ENCODE measurements at places on chromosomes 7 and 10.
A peak's percentile ranks its signal among the peaks of the same experiment; 100 is the strongest.

DNA sequence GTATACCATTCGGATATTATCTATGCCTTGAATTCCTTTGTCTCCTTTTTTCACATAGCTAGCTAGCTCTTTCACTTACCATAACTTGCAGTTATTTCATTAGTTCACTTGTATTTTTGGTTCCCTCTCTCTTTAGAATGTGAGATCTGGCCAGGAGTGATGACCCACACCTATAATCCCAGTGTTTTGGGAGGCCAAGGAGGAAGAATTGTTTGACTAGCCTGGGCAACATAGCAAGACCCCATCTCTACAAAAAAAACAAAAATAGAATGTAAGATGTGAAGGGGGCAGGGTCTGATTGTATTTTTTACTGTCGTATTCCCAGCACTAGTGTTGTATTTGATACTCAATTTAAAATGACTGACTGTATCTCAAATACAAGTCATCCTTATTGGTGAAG, 19.6 kb downstream of the NFE2L3 start:
- no peak for DNase-seq

GRCh38 chr7:28128608-28129007, 52.0 kb downstream of the JAZF1 start:
- DNase-seq: no peak

- DNase-seq: no peak
Measured at GRCh38 chr7:155189590-155189989, 108.1 kb upstream of the INSIG1 start.

- DNase-seq: no peak
Measured at GRCh38 chr7:44144968-44145478, 3.9 kb upstream of the MYL7 start.

GRCh38 chr7:98826811-98827231, 43.0 kb downstream of the TMEM130 start:
- DNase-seq: no peak

DNA sequence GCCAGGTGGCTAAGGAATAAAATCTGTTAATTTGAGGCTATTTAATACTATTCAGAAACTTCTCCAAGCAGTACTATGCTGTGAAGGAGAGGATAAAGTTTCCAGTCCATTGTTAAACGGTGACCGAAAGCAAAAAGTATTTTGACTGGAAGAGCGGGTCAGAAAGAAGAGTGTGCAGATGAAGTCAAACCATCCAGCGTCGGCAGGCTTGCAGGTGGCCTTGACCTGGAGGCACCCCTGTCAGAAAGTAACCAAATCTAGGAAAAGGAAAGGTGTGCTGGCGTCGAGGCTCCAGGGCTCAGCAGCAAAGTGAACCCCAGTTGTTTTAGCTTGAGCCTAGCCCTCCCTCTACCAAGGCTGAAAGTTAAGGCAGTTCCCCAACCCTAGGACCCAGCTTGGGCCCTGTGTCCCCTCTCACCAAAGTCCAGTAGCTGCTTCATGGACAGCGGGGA, 544 bp downstream of the PDK4 start:
- no peak for DNase-seq

DNA sequence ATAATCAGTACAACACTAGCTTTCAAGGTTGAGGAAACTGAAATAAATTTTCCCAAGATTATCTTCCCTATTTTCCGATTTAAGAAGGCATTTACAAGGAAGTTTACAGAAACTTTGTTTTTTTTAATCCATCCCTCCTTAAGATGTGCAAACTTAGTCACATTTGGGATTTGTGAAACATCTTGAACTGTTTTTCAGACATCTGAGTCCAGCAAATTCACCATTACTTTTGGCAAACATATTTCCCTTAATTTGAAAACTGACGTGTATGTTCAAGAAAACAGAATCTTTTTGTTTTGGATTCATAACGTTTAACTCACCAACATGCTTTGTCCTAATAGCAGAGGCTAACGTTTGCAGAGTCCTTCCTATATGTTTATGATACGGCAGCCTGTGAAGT, 19.5 kb downstream of the GLI3 start:
- no peak for DNase-seq

DNA sequence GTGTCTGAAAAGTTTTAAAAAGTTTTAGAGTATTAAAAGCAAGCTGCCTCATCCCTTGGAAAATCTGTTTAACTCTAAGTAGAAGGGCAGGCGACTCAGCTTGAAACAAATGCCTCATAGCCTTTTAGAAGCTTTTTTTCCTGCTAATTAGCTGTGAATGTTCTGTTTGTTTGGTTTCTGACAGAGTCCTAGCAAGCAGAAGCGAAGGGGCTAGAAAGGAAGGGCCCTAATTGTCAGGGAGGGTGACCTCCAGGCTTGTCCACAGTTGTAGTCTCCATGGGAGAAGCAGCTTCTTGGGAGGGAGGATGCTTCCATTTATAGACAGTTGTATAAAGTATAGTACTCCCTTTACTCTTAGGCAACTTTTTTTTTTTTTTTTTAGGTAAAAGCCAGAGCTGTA, 90.9 kb downstream of the DNAJC1 start:
- no peak for DNase-seq

DNA sequence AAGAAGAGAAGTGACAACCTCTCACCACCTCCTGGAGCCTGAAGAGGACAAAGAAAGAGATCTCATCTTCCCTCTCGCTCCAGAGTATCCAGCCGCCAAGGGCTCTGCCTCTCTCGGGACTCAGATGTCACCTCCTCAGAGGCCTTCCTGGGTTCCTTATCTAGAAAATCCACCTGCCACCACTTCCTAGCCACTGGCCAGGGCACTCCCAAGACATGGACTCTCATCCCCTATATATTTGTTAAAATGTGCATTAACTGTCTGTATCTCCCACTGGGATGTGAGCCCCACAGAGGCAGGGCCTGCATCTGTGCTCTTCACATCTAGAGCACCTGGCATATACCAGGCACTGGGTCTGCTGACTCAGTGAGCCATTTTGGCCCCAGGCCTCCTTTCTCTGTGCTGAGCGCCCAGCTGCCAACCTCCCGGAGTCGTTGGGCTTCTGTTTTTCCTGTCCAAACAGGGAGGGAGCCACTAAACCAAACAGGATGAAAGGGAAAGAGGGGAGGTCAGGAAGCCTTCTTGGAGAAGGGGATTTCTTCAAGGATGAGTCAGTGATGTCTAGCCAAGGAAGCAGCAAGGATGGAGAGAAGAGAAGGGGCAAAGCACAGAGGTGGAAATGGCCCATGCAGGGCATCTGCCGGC, 58.9 kb downstream of the KCNMA1 start:
- no peak for DNase-seq

GRCh38 chr7:108875139-108875538, 305.5 kb downstream of the DNAJB9 start:
- peak; percentile 34 for DNase-seq

- no peak for DNase-seq
Measured at GRCh38 chr10:95578619-95579018, 17.4 kb upstream of the SORBS1 start.

DNA sequence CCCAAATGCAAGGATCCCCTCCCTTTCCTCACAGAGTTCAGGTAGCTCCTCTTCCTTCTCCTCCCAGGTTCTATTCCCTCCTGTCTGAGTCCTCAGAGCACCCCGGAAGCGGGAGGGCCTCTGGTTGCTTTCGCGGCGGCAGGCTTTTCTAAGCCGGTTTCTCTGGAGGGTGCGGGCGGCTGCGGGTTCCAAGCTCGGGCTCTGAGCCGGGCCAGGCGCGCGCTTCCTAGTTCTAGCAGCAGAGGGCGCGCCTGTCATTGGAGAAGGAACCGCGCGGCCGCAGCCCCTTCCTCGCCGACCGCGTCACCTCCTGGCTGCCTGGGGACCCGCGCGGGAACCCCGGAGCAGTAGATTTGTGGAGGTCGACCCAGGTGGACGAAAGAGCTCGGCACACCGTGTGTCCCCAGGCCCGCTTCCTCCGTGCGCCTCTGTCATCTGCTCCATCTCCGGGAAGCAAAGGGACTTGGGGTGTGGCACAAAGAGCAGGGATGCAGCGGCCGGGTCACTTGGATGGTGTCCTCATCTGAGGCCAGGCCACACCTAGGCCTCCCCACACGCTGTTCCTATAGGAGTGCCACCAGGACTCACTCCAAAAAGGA, 389.0 kb upstream of the PODXL start:
- peak; percentile 64 for DNase-seq
